Nasal cavity respiratory epithelium epithelial cell of viscerocranial mucosa (primary cell): ENCODE measurements at places on chromosomes 11 and 22. TPM values are rescaled to one million over a fixed set of nuclear protein-coding genes. Genes with fewer than 3 reads are reported as not detected.

CCDC157 gene
- total RNA-seq, result 0.34 and 1.1 TPM in 2 replicates

BATF2 gene
- total RNA-seq, result 0.34 and 0.57 TPM in 2 replicates

KRTAP5-2 gene
- total RNA-seq, result not detected in 2 replicates

SYT13 gene
- total RNA-seq, result not detected in 2 replicates

MRGPRX4 gene
- not detected in 2 replicates for total RNA-seq

CHORDC1 gene
- 29.4 and 65.6 TPM in 2 replicates for total RNA-seq

PRSS23 gene
- total RNA-seq, result 68.7 and 122 TPM in 2 replicates
